ENCODE measurements at places on chromosomes 3 and 15.

GRCh38 chr15:32994810-32995424 is 199.6 kb downstream of the FMN1 start:
- no peak for DNase-seq

- DNase-seq, result no peak
Measured at GRCh38 chr3:43923104-43923882, 232.6 kb downstream of the ABHD5 start.

- DNase-seq, result no peak
Measured at GRCh38 chr3:87771337-87772192, 287.2 kb downstream of the CGGBP1 start.

DNA sequence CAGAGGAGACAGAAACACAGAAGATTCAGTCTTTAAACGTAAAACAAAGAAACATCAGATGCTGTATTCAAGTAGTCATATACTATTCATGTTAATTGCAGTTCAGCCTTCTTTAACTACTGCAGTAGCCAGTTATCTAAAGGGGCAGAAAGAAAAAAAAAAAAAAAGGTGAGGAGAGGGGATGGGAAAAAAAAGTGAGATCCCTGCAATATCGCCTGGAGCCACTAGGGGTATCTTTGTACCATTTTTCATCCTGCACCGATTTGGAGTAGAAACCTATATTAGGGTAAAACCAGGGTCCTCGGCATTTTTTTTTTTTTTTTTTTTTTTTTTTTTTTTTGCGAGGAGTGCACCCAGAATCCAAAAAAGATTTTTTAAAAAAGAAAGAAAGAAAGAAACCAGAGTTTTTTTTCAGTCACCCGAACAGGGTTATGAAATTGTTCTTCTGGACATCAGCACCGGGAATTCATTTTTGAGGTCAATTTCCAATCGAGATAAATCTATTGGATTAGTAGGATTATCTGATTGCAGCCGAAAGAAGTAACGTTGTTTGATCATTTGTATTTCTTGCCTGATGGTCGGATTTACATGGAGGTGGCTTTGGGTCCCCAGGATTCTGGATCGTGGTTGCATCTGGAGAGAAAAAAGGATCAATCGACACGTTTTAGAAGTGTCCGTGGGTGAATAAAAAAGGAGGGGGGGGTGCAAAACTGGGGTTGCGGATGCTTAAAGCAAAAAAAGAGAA is 186.7 kb downstream of the NLGN1 start:
- no peak for DNase-seq

- DNase-seq, result no peak
Measured at GRCh38 chr3:8341821-8342247, 159.8 kb upstream of the LMCD1 start.
